ENCODE measurements at places on chromosomes 3 and 15.

GRCh38 chr3:102756706-102757105 lies 321.9 kb downstream of the ZPLD1 start:
- no peak for DNase-seq

- DNase-seq: no peak
Measured at GRCh38 chr3:14757153-14757700, 61.5 kb upstream of the FGD5 start.

- no peak for DNase-seq
Measured at GRCh38 chr3:64441861-64442260, 216.6 kb upstream of the PRICKLE2 start.

GRCh38 chr3:125055331-125055912 lies 375 bp downstream of the HEG1 start:
- DNase-seq: peak; percentile 66

DNA sequence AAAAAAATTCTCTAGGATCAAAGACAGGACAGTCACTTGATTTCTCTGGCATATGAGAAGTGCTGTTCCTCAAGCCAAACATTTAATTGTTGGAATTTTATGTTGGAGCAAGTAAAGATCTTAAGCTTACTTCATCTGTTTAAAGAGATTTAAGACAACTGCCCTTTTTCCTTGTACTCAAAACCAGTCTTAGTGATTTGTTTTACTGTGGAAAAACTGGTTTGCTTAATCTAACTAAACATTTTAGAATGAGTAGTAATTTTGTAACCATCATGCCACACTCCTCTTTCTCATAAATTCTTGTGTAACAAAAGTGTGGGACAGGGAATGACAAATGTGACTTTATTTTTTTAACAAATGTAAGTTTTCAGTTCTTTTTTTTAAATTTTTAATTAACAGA lies 18.4 kb downstream of the PRKCI start:
- DNase-seq: no peak

Measured in psoas muscle (tissue), 8 donors.